Pons (tissue), 1 donor: ENCODE measurements at places on chromosomes 12 and 14.

DNA sequence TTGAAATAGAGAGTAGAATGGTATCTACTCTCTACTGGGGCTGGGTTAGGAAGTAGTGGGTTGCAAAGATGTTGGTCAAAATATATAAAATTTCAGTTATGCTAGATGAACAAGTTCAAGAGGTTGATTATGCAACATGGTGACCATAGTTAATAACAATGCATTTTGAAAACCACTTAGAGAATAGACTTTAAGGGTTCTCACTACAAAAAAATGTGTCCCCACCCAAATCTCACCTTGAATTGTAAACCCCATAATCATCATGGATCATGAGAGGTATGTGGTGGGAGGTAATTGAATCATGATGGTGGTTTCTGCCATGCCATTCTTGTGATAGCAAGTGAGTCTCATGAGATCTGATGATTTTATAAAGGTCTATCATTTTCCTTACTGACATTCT lies 94.0 kb downstream of the C12orf50 start:
- no peak for DNase-seq

DNA sequence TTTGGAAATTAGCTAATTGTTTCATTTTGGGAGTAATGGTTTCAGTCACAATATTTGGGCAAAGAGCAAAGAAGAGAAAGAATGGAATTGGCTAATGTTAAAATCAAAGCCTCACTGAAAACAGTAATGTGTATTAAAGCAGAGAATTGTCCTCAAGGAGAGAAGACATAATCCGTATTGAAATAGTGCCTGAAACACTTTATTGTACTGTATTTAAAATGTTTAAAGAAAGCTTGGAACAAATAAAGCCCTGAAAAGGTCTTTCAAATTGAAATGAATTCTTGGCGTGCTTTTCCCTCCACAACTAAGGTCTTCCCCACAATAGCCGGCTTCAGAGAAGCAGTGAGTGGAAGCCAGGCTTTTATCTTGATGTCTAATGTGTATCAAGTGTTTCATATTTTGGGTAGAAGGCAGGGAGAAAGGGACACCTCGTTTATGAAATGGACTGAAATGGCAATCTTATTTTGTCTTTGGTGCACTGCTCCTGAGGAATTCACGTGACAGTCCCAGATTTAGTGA lies 212.9 kb upstream of the CRY1 start:
- DNase-seq: no peak

DNA sequence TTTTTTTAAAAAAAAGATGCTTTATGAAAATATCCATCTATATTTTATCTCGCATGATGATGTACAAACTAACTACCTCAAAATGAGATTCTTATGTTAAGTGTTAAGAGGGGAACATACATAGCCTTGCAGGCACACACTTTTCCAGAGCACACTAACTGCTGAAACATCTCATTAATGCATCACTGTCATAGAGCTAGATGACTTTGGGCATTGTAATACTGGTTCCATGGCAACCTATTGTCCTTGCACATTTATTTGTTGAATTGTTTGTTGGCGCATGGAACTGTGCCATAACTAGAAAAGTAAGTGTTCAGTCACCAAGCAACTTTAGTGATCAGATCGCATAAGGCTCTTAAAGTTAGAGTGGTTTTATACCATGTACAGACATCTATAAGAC lies 348.3 kb downstream of the GALC start:
- no peak for DNase-seq

- peak; percentile 32 for DNase-seq
Measured at GRCh38 chr14:75294649-75295033, 16.0 kb downstream of the FOS start.

DNA sequence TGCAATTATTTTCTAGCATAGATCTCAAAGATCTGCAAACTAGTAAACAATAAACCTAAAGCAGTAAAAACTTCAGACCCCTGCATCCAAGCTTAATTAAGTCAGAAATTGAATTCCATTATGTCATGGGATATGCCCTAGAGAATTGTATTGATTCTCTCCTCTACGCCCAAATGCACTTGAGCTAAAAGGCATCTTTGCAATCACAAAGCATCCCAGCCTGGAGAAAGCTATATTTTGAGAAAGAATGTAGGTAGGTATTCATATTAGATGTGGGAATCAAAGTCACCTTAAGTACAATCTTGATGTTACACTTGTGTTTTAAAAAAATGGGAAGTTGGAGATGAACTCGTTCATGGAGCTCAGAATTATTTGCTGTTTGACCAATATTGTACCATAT lies 386.7 kb downstream of the ADAMTS20 start:
- no peak for DNase-seq

DNA sequence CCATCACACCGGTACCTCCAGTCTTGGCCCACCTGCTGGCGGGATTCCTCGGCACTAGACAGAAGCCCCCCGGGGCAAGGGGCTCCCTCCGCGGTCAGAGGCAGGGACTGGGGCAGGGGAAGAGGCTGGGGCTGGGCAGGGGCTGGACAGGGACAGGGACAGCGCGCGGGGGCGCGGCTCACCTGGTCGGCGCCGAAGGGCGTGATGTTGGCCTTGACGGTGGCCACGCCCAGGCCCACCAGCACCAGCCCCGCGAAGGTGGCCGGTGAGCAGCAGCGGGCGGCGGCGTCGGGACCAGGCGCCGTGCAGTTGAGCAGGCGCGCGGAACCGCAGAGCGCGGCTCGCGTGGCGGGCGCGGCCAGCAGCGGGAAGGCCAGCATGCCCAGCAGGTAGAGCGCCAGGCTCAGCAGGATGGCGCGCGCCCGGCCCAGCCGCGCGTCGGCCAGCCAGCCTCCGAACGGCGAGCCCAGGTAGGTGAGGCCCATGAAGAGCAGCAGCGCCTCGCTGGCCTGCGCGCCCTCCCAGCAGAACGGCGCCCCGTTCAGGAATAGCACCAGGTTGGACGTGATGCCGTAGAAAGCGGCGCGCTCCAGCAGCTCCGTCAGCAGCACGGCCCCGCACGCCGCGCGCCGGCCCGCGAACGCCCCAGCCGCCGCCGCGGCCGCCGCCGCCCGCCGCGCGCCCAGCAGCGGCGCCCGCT lies 392 bp downstream of the SLC15A4 start:
- DNase-seq: no peak

DNA sequence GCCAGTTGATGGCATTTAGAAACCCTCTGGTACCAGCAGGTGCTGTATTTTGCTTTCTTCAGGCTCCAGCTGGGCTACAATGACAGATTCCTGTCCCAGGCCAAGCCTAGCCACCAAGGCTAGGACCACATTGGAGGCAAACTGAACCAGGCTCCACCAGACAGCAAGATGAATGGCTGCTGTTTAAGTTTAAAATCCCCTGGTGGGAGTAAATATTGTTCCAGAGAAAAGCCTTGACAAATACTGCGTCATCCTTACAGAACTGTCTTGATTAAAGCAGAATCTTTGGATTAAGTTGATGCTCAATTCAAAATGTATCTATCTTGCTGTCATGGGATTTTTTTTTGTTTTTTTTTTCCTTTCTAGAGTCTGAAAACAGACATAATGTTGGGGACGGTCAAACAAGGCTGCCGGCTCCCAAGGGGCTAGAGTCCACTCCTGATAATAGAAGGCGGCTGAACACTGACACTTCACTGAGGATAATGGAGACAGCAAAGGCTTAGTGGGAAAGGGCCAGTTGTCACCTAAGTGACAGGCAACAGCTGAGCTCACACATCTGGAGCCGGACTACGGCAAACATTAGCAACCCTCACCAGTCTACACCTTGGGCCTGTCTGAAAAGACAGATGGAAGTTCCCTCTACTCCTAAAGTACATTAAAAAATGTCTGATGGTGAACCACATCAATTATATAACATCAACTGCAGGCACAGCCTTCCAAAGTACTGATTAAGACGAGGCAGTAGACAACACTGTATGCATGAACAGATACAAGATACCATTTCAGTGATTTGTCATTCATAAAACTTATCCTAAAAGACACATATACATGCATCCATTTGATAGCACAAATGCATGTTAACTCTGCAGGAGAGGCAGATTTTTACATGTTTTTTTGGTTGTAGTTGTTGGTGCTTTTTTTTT lies 1.7 kb downstream of the PRICKLE1 start:
- DNase-seq: no peak
